ENCODE measurements at places on chromosomes 7 and 10.
A peak's percentile ranks its signal among the peaks of the same experiment; 100 is the strongest.

DNA sequence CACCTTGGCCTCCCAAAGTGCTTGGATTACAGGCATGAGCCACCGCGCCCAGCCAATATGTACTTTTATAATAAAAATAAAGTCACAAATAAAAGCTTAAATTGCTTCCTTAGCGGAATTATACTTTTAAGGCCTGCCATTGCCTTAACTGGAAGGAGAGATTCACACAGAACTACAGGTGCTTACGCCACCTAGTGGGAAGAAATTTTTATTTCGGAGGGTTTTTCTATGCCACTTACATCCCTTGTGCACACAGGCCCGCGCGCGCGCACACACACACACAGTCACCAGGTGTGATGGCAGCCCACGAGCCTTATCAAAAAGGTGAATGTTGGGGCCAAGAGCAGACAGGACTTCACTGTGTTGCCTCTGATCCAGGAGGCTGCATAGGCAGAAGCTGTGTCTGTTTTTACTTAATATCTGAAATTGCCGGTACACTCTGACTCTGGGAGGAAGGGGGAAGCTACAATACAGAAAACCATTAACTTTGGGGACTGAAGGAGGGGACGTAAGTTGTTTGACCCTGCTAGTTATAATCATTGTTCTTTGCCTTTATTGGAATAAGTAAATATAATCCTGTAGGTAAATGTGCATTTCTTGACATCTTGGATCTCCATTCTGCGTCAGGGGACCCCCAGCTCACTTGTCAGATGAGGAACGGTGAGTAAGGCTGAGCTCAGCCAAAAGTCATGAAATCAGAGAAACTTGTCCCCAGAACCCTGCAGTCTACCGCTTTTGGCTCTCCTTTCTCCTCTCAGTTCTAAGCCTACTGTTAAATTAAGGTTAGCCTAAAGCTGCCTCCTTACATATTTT, 87.1 kb downstream of the SLC16A9 start:
- peak; percentile 47 for DNase-seq

- no peak for DNase-seq
Measured at GRCh38 chr7:50314836-50315592, 10.5 kb downstream of the IKZF1 start.

DNA sequence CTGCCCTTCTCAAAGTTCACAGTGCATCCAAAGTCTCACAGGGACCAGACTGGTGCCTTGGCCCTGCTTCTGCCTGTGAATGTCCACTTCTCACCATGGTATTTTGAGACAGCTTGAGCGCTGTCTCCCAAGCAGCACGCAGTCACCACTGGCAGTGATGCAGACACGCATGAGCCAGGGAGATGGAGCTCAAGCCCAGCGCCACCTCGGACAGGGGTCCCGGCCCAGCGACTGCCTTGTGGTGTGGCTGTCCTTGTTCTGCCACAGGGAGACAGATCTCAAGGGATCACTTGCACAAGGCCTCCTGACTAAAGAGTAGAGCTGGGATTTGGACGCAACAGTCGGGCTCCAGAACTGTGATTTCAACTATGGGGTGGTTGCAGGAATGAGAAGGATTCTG, 92.6 kb upstream of the MBL2 start:
- DNase-seq: no peak

DNA sequence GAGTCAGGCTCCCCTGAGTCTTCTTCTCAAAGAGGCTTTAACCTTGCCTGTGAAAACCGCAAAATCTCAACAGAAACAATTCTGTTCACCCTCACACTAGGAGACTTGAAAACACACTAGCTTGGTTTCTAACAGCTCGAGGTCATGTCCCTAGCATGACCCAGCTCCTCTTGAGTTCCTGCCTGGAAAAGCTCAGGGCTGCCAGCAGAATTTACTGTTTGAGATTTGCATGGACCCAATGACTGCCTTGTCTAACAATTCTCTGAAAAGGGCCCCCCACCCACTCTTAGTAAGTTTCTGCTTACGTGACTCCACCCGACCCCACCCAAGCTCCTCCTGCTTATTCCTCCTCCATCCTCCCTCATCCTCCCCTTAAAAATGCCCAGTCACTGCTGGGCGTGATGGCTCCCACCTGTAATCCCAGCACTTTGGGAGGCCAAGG, 85.1 kb upstream of the KMT2C start:
- DNase-seq: no peak

GRCh38 chr7:146503844-146504243, 387.2 kb downstream of the CNTNAP2 start:
- peak; percentile 86 for DNase-seq

DNA sequence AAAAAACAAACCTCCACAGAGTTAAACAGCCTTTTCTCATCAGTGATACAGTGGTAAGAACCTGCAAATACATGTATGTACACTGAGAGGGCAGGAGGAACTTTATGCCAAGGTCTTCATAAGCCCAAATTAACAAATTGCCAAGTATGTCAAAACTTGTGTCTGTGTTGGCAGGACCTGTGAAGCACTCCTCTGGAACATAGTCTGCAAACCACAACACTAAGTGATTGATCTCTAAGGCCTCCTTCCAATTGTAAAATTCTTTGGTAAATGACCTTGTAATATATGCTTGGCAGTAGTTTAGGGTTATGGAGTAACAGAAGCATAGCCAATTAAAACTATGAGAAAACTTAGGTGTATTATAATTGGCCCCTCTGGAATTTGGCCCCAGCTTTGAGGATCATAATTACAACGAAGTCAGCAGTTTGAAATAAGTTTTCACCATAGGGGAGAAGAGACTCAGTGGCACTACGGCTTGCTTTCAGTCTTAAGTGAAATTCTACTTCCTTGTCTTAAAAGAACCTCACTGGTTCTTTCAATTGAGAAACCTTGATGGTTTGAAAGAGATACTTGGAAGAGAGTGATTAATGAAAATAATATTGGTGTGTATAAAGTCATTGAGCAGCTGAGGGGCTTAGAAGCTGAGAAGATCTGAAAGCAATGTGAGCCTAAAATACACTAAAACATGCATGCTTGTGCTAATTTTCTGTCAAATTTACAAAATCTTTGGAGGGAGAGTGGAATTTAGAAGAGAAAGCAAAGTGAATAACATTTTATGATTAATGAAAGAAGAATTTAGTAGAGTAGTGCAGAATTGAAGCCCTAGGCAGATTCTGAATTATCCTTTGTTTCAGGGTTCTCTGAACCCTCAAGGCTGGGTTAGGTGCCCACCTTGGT, 57.6 kb downstream of the CNNM2 start:
- DNase-seq: no peak

DNA sequence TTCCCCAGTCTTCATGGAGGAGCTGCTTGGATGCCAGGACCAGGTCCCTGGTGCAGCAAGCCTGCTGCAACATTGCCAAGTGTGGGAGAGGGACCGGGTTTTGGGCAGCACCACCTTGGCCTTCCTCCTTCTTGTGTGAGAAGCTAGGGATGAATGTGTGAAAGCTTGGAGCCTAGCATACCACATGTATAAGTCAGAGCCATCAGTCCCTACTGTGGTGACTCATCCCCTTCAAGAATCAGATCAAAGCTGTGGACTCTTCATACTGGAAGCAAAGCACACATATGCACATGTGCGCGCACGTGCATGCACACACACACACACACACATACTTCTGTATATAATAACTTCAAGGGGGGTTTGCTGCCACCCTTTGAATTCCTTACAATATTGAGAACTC, 527.8 kb downstream of the LRMDA start:
- no peak for DNase-seq

GRCh38 chr10:104267721-104268404, 1.1 kb upstream of the GSTO2 start:
- DNase-seq: no peak

DNA sequence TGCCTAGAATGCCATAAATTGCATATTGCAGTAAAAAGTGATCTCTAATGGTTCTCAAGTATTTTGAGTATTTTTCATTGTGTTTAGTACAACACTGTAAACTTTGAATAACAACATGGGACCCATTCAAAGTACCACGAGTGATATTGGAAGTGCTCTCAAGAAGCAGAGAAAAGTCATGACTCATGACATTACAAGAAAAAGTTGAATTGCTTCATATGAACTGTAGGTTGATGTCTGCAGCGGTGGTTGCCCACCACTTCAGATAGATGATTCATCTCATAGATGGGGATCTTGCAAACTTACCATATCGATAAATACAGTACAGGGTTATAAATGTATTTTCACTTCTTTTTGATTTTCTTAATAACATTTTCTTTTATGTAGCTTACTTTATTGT, 33.9 kb downstream of the ENTPD1 start:
- DNase-seq: no peak

DNA sequence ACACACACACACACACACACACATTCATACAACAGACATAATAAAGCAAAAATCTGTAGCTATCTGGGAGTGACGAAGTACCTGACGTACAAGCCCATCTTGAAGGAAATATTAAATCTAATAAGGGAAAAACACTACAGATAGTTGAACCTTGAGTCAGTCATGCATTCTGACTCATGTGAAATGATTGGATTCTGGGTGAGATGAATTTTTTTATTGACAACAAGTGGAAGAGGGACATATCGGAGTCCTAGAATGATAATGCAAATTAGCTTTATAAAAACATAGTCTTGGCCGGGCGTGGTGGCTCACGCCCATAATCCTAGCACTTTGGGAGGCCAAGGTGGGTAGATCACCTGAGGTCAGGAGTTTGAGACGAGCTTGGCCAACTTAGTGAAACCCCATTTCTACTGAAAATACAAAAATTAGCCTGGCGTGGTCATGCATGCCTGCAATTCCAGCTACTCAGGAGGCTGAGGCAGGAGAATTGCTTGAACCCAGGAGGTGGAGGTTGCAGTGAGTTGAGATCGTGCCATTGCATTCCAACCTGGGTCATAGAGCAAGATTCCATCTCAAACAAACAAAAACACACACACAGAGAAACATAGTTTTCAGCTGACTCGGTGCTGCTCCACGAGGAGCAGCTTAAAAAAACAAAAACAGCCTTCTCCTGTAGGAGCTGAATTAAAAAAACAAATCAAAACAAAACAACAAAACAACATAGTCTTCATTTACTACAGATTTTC, 154.4 kb upstream of the MKLN1 start:
- DNase-seq: no peak

- peak; percentile 79 for DNase-seq
Measured at GRCh38 chr7:74656441-74656836, 1.1 kb upstream of the GTF2I start.

DNA sequence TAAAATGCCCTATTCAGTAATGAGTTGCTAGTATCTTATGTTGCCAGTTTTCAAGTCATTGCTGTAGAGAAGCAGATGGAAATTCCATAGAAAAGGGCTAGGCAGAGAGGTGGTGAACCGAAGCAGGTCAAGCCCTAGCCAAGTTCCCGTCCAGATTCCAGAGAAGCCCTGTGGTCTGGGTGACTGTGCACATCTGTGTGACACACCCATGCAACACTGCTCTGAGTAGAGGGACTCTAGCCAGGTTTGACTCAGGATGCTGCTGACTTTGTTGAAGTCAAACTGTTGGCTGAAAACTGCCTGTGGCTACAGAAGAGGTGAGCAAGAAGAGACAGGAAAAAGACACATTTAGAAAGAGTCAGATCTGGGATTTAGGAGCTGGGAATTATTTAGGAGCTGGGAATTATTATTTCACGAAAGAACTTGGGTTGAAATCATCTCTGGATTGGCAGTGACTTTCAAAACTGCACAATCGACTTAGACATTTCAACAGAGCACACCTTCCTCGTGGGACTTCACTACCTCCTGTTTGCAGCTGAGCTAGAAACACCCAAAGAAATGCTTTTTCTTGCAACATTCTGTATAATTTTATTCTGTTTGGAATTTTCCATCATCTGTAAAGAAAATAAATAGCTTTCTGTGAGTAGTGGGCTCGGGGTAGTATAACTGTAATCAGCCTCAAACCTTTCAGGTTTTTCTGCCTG, 149.1 kb upstream of the PRKCQ start:
- no peak for DNase-seq

DNA sequence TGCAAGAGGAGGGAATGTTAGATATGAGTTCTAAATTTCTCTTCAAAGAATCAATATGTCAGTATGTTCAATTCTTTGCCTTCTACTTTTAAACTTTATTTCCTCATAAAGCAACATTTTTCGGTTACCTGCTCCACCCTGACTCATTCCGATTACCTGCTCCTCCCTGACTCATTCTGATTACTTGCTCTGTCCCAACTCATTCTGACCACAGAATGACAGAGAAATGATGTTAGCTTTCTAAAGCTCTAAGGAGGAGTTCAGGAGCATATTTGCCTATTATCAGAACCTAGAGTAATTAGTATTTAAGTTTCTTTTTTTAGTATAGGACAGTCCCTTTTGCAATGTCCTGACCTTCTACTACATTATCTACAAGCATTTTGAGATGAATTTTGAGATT, 24.5 kb upstream of the PPP1R9A start:
- no peak for DNase-seq

- peak; percentile 64 for DNase-seq
Measured at GRCh38 chr10:122232769-122233168, 38.3 kb upstream of the BTBD16 start.

GRCh38 chr7:30276203-30276900, 8.0 kb upstream of the ZNRF2 start:
- DNase-seq: peak; percentile 41

DNA sequence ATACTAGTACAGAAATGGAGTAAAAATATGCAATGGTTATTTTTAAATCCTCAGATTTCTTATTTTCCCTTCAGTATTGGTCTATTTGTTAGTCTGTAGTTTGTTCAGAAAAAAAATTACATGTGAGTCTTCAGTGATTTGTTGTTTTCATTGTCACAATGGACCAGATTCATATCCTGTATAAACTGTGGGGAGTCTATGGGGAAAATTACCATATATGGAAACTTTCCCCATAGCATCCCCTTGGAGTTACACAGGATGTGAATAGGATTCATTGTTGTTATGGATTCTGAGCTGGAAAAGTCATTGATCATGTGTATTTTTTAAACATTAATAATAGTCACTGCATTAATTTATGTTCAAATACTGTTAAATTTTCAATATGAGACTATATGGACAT, 72.6 kb downstream of the ST7 start:
- DNase-seq: no peak

GRCh38 chr10:116989439-116989838, 15.5 kb downstream of the SHTN1 start:
- no peak for DNase-seq

DNA sequence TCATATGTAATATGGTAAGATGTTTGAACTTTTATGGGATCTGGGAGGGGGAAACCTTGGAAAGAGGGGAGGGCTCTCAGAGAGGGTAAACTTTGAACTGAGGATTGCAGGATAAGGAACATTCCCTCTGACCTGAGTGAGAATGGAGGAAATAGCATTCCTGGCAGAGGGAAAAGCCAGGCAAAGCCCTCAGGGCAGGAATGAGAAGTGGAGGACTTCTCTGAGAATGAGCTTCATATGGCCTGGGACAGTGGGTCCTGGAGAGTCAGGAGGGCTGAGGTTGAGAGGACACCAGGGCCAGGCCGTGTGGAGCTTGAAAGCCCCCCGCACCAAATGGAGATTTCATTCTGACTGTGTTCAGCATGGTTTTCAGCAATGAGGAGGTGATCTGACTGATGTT, 34.2 kb downstream of the NPVF start:
- no peak for DNase-seq

Measured in NCI-H2171 treated with DMSO at 0.1 percent for 48 hours (cell line).